ENCODE measurements at places on chromosomes 12 and 14.
A peak's percentile ranks its signal among the peaks of the same experiment; 100 is the strongest.

- DNase-seq = no peak
Observed at GRCh38 chr14:99769123-99769522, 24.1 kb upstream of the EML1 start.

- DNase-seq = no peak
Observed at GRCh38 chr12:82383930-82384552, 25.7 kb downstream of the METTL25 start.

- no peak for DNase-seq
Observed at GRCh38 chr12:53966085-53966384, 6.9 kb upstream of the HOXC11 start.

DNA sequence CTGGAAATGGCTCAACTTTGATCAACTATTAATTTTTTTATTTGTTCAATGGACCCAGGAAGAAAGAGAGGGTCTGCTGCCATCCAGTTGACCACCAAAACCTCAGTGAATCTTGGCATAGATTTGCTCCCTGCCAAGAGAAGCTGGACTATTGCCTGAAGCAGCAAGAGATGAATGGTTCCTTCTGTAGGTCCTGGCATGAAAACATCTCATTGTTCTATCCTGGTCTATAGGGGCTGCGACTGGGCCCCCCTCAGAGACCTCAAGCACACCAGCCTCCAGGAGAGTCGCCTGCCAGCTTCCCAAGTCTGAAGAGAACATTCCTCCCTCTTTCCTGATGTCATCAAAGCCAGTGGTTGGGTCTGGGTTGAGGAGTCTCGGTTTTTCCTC lies 204.9 kb downstream of the TMX1 start:
- no peak for DNase-seq

DNA sequence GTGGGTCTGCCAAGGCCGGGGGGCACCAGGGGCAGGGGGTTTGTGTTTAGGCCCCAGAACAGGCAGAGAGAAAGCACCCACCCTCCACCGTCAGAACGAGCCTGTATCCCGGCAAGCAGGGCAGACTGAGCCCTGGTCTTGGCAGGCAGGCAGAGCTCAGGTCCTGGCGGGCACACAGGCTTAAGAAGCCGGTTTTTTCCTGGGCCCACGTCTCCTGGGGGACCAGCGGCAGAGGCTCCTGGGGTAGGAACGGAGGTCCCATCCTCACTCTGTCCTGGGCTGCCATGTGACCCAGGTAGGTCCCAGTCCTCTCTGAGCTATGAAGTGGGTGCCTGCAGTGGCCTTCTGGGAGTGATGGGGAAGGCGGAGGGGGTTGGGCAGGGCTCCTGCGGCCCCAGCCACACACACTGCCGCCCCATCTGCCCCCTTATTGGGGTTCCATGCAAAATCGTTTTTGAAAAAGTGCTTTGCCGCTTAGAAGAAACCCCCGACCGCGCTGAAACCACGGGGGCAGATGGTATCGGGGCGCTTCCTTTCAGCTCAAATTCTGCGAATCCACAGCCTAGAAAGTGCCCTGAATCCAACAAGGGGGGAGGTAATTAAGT lies 24.2 kb downstream of the SH2B3 start:
- DNase-seq = no peak

- no peak for DNase-seq
Observed at GRCh38 chr12:7197841-7198240, 8.4 kb downstream of the PEX5 start.

GRCh38 chr12:31959701-31960391 lies 631 bp downstream of the RESF1 start:
- DNase-seq = peak; percentile 27

DNA sequence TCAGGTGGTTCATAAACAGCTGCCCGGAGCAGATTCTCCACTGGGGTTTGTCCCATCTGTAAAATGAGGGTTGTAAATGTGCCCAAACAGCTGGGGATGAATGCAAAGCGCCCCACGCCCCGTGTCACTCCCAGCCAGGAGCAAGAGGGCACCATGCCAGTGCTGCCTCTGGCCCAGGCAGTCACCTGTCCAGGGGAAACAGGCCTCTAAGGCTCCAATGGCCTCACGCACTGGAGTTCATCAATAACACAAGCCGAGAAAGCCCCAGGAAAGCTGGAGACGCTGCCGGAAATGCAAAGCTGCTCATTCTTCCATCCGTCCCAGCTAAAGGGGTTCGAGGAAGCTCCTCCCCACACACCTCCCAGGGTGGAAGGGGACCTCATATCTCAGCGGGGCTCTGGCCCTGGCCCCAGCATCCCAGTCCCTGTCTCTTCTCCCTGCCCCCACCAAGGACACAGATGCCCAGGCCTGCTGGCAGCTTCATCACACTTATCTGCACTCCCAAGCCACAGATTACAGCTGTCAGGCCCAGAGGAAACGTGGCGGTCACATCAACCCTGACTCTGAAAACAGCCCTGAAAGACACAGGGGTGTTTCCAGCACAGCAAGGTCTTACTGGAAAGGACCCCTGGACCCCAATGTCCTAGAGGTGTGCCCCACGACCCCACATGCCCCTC lies 21.5 kb downstream of the SCARB1 start:
- DNase-seq = no peak

DNA sequence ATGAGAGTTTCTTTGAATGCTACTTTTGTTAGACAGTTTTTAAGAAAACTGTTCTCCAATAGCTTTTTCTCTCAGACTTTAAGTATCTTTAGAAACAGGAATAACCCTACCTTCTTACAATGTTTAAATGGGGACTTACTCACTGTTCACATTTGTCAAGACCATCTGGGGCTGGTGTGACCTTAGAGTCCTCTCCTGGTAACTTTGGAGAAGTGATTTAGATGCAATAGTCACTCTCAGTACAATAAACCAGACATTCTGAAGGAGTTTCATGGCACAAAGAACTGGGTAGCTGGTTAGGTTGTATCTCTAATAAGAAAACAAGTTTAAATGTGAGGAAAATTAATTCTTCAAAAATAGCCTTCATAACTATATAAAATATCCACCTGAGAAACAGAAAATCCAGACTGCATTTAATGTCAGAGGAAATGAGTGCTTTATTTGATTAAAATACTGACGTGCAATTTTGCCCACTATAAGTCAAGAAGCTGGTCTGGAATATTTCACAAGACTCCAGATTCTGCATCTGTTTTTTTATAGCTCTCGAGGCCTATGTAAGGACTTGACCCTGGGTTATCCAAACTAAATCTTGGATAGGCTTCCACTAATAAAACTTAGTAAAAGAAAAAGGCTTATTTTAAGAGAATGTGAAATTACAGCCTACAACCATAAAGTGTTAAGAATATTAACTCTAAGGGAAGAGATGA lies 108.7 kb downstream of the PTGER2 start:
- no peak for DNase-seq

GRCh38 chr12:27464220-27464554 lies 17.7 kb downstream of the SMCO2 start:
- DNase-seq = no peak

DNA sequence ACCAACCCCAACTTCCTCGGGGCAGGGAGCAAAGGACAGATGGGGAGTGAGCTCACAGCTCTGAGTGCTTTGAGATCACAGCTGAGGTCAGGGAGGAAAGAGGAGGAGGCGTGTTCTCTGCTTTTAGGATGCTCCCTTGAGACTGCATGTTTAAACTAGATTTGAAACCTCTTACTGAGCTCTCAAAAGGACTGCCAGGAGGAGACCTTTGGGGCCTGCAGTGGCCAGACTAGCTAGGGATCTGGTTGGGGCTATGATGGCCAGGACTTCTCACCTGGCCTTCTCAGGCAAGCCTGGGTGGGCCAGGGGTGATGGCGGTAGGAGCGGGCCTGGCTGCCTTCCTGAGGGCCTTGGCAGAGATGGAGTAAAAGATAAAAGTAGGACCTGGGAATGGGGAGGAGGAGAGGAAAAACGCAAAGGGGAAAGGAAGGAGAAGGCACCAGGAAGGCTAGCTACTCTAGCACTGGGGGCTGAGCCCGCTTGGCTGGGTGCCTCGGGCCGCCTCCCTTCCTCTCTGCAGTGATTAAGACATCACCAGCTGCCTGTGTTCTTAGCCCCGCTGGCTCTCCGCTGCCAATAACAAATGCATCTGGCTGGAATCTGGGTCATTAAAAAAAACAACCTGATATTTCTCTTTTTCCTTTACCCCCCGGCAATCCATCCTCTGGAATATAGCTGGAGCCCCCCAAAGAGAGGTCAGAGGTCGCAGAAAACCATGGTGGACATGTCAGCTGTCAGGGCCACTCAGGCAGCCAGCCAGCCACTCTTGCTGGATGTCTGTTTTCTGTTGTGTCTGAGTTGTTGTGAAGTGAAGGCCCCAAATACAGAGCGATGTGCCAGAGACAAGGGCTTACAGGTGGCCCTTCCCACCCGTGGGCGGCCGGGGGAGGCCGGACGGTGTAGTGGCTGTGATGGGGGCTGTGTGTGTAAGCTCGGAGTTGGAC lies 141.3 kb downstream of the TSPAN9 start:
- DNase-seq = no peak

DNA sequence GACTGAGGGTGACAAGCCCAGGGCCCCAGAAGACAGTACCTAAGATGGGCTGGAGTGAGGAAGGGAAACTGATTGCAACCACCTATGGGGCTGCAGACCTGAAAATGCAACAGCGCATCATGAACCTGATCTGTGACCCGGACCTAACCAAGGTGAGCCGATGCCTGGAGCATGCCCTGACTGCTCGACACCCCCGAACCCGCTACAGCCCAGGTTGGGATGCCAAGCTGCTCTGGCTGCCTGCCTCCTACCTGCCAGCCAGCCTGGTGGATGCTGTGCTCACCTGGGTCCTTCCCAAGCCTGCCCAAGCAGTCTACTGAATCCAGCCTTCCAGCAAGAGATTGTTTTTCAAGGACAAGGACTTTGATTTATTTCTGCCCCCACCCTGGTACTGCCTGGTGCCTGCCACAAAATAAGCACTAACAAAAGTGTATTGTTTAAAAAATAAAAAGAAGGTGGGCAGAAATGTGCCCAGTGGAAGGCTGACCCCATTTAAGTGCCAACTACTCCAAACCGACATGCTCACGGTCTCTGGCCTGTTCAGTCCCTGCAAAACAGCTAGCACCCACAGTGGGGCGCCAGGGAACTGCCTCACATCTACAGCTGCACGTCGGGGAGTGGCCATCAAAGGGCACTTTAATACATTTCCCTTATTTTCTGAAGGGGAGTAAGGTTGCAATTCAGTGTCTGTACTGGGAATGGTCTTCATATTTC lies 4.2 kb downstream of the RDH5 start:
- peak; percentile 33 for DNase-seq

GRCh38 chr12:113533842-113534375 lies 62.2 kb upstream of the LHX5 start:
- DNase-seq = no peak

DNA sequence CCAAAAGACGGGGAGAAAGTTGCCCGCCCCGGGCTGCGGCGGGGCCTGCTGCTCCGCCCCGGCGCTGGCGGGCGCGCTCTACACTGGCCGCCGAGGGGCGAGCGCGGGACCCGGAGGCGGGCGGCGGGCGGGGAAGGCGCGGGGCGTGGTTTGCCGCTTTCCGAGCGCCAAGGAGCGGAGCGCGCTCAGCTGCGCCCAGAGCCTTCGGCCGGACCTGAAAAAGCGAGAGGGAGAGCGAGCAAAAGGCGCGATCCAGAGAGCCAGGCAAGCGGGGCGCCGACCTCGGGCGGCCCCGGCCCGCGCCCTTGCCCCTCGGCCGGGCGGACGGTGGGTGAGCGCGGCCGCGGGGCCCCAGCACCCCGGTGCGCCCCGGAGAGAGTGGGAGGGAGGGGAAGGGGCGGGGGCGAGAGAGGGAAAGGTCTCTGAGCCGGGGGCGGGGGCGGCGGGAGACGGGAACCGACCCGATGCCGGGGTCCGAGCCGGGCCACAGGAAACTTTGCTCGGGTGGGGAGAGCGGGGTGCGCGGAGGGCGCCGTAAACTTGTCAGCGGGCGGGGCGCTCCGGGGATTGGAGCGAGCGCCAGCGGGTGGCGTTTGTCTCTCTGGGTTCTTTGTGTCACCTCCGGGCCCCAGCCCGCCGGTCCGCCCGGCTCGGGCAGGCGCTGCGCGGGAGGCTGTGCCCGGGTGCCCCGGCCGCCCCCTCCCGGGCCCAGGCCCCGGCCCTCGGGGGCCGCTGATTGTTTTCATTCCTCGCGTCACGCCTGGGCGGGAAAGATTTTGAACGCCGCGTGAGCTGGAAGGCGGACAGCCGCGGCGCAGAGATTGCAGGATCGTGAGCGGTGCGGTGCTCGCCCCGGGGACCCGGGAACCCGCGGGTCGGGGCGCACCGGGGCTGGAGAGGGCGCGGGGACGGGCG lies at the start of gene SYNE2:
TSS of gene SYNE2 (plus strand) at position 188 of the 915 bp plus-strand sequence. CDS start 56,145 bp downstream, outside the sequence.
- DNase-seq = no peak

GRCh38 chr14:69312608-69313007 lies 52.6 kb downstream of the GALNT16 start:
- DNase-seq = no peak

- DNase-seq = no peak
Observed at GRCh38 chr12:122999196-122999946, 18.9 kb downstream of the ARL6IP4 start.

DNA sequence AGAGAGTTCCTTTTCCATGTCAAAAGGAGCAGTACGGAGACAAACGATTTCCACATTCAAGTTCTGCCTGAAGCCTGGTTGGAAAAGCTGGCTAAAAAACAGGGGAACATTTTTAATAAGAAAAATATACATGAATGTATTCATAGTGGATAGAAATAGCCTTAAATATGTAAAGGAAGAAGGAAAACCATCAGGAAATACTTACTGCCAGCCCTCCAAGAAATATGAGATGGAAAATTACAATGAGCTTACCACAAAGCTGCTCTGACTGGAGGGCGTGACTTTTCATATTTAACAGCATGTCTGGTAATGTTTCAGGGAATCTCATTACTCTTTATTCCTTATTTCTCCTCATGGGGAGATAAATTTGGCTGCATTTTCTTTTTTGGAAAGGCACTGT lies 75.9 kb upstream of the ZDHHC17 start:
- DNase-seq = no peak

DNA sequence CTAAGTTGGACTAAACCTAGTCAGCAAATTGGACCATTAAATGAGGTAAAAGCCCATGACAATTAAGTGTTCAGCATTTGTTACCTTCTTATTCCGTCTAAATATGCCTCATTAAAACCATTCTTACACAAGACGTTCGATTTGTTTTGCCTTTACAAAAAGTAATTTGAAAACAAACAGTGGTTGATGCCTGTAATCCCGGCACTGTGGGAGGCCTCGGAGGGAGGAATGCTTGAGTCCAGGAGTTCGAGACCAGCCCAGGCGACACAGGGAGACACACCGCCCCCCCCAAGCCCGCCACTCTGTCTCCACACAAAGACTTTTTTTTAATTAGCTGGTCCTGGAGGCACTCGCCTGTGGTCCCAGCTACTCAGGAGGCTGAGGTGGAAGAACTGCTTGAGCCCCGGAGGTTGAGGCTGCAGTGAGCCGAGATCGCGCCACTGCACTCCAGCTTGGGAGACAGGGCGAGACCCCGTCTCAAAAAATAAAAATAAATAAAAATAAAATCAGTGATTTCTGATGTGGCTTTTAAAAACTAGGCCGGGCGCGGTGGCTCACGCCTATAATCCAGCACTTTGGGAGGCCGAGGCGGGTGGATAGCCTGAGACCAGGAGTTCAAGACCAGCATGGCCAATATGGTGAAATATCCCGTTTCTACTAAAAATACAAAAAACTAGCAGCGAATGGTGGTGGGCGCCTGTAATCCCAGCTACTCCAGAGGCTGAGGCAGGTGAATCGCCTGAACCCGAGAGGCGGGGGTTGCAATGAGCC lies 856 bp upstream of the EIF4B start:
- DNase-seq = no peak

Data from bone marrow (tissue), 2 donors.